Left cardiac atrium (tissue), 4 donors: ENCODE measurements at places on chromosomes 6 and 20. TPM values are rescaled to one million over a fixed set of nuclear protein-coding genes. Genes with fewer than 3 reads are reported as not detected.

GRCh38 chr6:149716181-149716963 lies 1.5 kb downstream of the LATS1 start:
- DNase-seq, result no peak

The C6orf141 gene
- total RNA-seq, result 1.1 TPM

The RAET1L gene
- not detected for total RNA-seq

- peak; percentile 85 for DNase-seq
Measured at GRCh38 chr6:4351520-4352321, 216.3 kb upstream of the ECI2 start.

The PSORS1C2 gene
- total RNA-seq, result not detected

The CCN5 gene
- total RNA-seq, result 63.6 TPM

The MTHFD1L gene
- 4.8 TPM for total RNA-seq

The RIMS1 gene
- total RNA-seq, result 1.1 TPM

DNA sequence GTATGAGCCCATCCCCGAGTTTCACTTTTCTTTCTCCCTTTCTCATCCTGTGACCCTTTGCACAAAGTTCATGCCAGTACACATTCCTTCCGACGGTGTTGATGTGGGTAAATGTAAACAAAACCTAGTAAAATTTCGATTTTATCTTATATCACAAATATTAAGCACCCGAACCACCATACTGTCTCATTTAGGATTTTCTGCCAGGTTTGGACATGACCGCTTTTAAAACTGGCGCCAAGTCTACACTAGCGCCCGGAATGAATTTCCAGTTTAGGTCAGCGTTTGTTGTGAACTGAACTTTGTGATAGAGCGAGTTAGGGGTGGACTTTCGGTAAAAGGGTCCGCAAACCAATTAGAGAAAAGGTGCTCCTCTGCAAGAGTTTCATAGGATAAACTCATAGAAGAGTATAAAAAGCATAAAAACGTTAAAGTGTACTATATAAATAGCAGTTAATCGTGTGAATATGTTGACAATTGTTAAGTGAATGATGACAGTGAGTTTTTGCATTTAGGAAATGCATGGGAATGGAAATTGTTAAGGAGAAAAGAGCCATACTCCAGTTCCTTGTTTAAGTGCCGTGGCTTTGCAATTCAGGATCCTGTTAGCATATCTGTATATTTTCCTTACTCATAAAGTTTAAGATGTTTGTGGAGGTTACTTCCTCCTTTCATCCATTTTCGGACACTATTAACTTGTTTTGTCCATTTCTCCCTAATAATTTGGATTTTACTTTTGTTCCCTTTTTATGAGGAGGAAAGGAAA lies 937 bp downstream of the AKAP7 start:
- DNase-seq, result no peak

The ADGRF5 gene
- total RNA-seq, result 56.9 TPM

DNA sequence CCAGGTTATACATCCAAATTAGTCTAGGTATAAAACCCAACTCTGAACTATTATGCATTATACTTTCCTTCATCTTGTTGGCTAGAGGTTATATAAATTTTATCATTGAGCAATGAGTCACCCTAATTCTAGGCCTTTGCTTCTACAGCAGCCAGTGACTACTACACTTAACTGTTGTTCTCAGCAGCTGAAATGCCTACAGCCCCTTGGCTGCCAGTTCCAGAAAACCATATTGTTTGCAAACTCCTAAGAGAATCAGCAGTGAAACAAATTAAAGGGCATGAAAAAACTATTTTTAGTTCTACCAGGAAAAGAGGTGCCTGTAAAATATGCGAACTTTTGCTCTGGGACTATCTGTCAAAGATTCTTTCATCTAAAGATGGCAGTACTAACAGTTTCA lies 292.8 kb downstream of the FRK start:
- no peak for DNase-seq

- DNase-seq, result no peak
Measured at GRCh38 chr20:53767206-53767930, 173.7 kb upstream of the ZNF217 start.

The CTAGE9 gene
- not detected for total RNA-seq

The BMP7 gene
- 23.9 TPM for total RNA-seq

GRCh38 chr6:10397756-10398445 lies 17.0 kb downstream of the TFAP2A start:
- DNase-seq, result no peak

DNA sequence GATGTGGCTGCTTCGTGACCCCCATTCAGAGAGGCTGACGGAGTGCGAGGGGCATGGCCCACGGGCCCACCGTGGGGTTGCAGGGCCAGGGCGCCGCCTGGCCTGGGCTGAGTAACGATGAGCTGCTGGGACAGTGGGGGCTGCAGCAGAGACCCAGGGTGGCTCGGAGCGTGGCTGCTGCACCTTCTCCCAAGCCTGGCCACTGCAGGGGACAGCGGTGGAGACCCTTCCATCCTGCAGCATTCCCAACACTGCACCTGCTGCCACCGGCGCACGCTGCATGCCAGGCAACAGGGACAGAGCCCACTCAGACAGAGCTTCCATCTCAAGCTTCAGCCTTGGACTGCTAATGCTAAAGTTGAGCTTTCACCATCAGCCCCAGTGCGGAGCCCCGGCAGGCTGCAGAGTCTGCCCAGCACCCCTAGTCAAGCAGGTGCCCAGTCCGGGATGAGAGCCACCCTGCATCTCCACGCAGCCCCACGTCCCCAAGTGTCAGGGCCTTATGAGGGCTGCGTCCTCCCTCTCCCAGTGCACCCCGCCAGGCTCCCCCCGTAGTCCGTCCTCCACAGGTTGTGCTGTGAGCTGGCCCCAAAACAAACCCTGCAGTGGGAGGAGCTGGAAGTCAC lies 89.4 kb upstream of the AFDN start:
- no peak for DNase-seq

The FOXA2 gene
- not detected for total RNA-seq
